ENCODE measurements at places on chromosomes 3 and 15.
A peak's percentile ranks its signal among the peaks of the same experiment; 100 is the strongest.

DNA sequence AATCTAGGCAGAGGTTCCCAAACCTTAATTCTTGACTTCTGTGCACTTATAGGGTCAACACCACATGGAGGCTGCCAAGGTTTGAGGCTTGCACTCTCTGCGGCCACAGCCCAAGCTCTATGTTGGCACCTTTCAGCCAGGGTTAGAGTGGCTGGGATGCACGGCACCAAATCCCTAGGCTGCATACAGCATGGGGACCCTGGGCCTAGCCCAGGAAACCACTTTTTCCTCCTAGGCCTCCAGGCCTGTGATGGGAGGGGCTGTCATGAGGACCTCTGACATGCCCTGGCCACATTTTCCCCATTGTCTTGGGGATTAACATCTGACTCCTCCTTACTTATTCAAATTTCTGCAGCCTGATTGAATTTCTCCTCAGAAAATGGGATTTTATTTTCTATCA lies 165.4 kb downstream of the SI start:
- DNase-seq = no peak

DNA sequence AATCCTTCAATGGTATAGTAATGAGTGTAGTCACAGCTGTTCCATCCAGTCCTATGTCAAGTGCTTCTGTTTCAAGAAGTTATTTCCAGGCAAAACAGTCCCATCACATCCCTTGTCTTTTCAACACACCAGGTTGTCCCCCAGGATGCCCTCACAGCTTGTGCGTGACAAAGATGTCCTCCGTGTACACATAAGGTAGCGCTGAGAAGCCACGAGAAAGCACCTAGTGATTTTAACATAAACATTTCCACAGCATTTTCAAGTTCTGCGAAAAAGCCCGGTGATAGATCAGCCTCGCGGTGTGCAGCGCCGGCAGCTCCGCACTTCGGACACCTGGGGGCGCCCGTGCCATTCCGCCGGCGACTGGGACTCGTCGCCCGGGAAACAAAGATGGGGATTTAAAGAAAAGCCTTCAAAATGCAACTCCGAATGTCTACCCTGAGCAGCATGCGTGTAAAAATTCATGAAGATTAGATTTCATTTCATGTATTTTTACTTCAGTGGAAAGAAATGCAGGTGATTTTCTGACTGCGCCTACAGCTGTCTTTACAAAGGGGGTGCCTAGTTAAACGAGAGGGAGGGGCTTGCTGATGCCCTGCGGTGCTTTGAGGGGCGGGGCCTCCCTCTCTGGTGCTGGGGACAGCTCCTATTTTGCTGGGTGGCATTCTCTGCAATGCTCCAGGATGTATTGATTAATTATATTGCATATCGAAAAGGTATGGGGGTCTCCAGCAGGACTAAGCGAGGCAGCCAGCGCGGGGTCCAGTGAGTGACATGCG lies 49.9 kb downstream of the KY start:
- peak; percentile 52 for DNase-seq

GRCh38 chr3:49028673-49029562 lies at the start of gene IMPDH2:
TSS of gene IMPDH2 (minus strand) at chr3:49029398. CDS start at chr3:49029350, 48 bp downstream.
- peak; percentile 96 for DNase-seq

GRCh38 chr3:51982352-51982837 lies 940 bp upstream of the ACY1 start:
- peak; percentile 22 for DNase-seq

GRCh38 chr15:27272427-27272826 lies 301.4 kb downstream of the GABRG3 start:
- no peak for DNase-seq

DNA sequence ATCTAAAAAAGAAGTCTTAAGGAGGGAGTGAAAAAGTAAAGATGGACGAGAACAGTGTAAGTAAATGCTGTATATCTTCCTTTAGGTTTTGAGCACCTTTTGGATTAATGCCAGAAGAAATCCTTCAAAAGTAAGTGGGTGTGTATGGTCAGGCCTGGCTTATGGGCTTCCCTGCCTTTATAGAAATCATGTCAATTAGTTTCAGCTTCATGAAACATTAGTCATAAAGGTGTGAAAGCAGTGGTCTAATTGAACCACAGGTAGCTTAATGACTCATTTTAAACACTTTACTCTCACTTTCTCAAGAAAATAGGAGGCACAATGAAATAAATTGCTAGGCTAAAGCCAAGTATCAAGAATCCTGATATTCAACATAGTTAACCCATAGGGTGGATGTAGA lies 467.4 kb upstream of the DPPA4 start:
- peak; percentile 56 for DNase-seq

GRCh38 chr3:13951184-13951583 lies 71.3 kb upstream of the WNT7A start:
- DNase-seq = no peak

DNA sequence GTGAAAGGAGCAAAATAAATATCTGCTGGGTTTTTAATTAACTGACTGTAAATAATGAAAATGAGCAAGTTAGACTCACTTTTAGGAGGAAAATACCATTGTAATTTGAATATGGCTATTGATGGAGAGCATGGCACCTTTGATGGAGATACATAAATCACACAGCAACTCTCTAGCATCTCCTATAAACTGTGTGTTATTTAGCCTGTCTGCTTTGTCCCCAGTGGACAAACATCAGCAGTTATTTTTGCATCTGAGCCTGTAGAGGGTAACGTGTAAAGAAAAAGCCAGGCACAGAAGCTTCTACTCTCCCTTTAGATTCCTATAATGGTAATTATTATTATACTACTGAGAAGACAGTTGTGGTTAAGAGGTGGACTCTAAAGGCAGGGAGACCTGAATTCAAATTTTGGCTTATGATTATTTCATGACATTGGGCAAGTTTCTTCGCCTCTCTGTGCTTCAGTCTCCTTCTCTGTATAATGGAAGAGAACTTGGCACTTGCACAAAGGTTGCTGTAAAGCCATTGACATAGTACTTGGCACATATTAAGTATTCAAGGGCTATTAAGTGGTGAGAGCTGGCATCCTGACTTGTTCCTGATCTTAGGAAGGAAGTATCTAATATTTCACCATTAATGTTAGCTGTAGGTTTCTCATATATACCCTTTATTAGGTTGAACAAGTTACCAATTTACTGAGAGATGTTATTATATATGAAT lies 289.5 kb upstream of the TRIM42 start:
- no peak for DNase-seq

DNA sequence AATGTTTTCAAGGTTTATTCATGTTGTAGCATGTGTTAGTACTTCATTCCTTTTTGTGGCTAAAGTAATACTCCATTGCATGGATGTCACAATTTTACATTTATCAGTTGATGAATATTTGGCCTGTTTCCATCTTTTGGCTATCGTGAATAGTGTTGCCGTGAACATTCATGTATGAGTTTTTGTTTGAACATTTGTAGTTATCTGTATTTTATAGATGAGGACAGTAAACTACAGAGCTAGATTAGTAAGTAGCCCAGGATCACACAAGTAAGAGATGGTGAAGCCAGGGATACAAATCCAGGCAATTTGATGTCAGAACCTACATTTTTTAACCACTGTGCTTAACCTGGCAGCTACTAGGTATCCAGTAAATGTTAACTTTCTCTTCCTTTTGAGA lies 63.2 kb downstream of the ASTE1 start:
- DNase-seq = no peak

- no peak for DNase-seq
These were observed 10.0 kb downstream of the ANKDD1A start for GRCh38 chr15:64921711-64922110.

DNA sequence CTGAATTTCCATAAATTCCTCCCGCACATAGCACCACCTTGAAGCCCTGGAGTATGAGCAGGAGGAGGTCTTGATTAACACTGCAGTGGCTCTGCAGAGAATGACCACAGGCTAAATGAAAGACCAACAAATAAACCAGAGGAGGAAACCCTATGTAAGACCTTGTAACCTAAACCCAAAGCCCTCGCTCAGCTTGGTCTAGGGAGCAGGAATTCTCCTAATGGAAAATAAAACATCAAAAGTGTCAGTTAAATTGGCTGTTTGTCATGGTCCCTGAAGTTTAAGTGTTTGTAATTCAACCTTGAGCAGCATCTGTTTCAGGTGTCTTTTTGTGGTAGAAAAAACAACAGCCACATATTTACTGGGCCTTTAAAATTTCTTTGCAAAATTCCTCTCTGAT lies 9.2 kb upstream of the UBE2Q2 start:
- DNase-seq = no peak

DNA sequence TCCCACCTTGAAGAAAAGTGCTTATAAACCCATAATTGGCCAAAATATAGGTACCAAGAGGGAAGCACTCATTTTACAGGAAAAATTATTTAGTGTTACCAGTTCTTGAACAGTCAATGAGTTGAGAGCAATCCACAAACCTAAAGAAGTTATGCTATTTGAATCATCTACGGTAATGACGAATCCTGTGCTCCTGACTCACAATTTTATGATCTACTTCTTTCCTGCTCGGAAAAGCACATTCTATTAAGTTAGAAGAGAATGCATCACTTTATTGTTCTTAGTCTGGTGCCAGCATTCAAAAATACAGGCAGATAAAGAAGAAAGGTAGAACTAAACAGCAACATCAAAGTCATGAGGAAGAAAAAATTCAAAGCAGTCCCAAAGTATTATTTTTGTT lies 33.2 kb downstream of the CHRM5 start:
- DNase-seq = no peak

DNA sequence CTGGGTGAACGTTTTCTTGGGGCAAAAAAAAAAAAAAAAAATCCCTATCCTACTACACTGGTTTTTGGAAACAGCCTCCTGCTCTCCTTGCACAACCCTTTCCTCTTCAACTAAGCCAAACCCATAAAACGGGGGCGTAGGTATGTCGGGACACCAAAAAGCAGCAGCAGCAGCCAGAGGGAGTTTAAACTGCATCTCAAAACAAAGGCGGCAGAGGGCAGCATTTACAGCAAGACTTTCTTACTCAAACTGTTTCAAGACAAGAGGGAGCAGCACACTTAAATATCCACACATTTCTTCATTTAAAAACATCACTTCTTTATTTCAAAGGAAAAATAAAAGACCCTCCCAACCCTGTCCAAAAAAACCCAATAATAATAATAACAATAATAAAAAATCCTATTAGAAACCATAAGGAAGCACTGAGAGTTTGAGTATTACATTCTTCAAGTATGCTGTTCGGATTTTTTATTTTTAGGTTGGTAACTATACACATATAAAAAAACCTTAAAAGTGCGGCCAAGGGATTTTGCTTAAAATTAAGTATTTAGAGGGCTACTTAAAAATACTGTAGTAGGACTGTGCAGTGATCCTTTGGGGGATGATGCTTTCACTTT lies 43.9 kb upstream of the PLXND1 start:
- peak; percentile 63 for DNase-seq

GRCh38 chr15:31353931-31354330 lies 27.3 kb downstream of the KLF13 start:
- DNase-seq = no peak

GRCh38 chr15:59002418-59002859 lies 15.0 kb downstream of the RNF111 start:
- DNase-seq = no peak

GRCh38 chr3:186044968-186045367 lies 63.9 kb downstream of the ETV5 start:
- no peak for DNase-seq

GRCh38 chr3:43349716-43350115 lies 63.4 kb downstream of the SNRK start:
- DNase-seq = no peak

DNA sequence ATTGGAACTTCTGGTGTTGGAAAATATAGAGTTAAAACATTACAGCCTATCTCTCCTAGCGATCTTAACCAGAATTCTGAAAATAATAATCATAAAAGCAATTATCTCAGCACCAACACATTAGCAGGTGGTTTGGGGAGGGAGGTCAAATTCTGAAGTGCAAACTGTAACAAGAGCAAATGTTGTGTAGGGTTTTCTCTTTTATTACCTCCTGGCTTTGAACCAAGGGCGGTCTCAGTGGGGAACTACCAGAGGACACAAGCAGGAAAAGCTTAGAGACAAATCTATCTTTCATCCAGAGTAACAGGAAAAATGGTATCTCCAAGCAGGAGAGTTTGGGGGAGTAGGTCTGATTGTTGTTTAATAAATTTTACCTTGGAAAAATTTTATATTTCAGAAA lies 5.5 kb upstream of the ARRDC4 start:
- DNase-seq = no peak

- no peak for DNase-seq
These were observed 1.3 kb upstream of the IL16 start for GRCh38 chr15:81195339-81195864.

DNA sequence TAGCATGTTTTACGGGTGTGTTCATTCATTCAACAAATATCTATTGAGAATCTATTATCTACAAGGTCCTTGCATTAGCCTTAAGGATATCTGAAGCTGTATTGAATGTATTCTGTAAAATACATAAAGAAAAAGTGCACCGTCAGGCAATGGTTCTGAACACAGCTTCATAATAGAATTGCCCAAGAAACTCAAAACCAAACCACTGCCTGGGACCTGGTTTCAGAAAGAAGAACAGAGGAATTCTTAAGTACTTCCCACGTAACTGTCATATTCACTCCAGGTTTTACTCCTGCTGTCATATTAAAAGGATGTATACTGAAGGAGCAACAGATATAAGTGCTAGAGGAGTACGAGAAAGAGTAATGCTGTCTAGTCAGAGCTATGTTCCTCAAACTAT lies 115.9 kb downstream of the FGF12 start:
- DNase-seq = no peak

- no peak for DNase-seq
These were observed 2.1 kb upstream of the NMB start for GRCh38 chr15:84659904-84660781.

- no peak for DNase-seq
These were observed 7.3 kb downstream of the ANKRD63 start for GRCh38 chr15:40275523-40275922.

DNA sequence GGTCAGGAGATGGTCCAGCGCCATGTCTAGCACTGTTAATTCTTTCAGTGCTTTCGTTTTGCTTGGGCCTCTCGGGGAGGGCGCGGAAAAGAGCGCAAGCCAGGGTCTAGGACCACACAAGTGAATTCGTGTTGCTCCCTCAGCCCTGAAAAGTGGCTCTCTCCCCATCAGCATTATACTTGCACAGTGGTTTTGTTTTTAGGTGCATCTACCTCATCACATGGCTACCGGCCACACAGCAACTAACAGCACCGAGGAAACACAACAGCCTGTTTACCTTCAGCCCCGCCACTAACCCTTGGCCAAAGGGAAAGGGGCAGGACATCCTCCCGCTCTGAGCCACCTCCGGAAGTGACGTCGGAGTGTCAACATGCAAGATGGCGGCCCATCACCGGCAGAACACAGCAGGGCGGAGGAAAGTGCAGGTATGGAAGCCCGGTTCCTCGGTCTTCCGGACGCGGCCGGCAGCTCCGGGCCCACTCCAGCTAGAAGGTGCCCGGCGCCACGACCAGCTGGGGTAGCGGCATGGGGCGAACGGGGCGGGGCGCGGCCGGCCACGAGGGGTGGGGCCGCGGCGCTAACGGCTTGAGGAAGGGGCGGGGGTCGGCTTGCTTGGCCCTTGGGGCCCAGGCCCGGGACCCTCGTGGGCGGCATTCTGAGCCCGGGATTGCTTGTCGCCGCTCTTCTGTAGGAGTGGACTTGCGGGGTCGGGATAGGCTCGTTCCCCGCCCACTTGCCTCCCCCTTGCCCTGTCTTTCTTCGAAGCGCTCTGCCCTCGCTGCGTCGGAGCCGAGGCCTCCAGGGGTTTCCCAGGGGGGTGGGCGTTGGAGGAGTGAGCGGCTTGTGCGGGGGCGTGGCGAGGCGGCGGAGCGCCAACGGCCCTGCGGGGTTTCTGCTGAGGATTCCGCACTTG lies at the start of the genes SCN11A and WDR48:
Gene SCN11A (minus strand): TSS at position 296 of the 913 bp plus-strand sequence. CDS start 101,582 bp downstream, outside the sequence.
Gene WDR48 (plus strand): TSS at position 368 of the 913 bp plus-strand sequence. CDS start 10 bp downstream, at position 378.
- peak; percentile 95 for DNase-seq
